Stimulated activated CD4-positive, alpha-beta T cell treated with anti-CD3 and anti-CD28 coated beads, Interleukin-4, amount 100 ng/mL, for 24 hours (primary cell): ENCODE measurements at places on chromosomes 6 and 20.
A peak's percentile ranks its signal among the peaks of the same experiment; 100 is the strongest.

DNA sequence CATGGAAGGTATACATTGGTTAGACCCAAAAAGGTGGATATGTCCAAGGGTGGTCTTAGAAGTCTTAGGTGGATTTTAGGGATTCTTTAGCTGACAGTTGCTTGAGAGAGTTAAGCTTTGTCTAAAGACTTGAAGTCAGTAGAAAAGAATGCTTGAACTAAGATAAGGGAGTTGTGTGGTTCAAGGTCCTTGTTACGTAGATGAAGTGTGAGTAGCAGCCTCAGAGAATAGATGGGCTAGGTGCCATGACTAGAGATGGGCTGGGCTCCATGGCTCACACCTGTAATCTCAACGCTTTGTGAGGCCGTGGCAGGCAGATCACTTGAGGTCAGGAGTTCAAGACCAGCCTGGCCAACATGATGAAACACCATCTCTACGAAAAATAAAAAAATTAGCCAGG is 1.7 kb downstream of the SHLD1 start:
- DNase-seq, result no peak

DNA sequence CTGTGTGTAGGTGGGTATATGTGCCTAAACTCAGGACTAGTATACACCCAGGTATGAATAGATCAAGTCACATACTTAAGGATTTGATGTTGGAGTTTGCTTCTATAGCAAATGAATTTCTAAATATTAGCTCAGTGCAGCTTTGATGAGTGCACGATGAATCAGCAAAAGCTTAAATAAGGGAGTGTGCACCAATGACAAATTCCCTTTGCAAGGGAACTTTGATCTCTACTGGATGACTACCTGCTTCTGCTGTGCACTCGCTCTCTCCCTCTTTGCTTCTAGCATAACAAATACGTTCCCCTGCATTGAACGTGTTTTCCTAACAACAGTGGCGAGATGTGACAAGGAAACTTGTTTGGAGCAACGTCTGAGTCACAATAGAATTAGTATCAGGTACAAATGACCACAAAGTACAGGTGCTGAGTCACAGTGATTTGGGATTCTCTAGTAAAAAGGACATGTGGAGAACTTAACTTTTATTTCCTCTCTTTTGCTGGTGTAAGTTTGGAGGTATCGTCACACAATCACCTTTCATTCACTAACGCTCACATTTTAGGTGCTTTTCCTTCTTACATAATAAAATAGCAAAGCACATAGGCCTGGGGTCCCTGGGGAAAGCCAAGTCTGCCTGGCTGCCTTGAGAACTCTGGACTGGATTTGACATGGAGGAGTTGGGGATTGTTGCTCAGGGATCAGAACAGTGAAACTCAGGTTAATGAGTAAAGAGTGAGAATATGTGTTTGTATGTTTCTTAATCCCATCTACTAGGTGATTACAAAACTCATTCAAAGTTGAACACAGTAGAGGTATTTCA is 49.7 kb downstream of the KLHL31 start:
- DNase-seq, result no peak

- no peak for DNase-seq
These were observed 321.1 kb upstream of the NT5E start for GRCh38 chr6:85128781-85129180.

GRCh38 chr20:58981628-58982364 is 740 bp downstream of the NELFCD start:
- no peak for DNase-seq

GRCh38 chr6:92469186-92469828 is 950.1 kb downstream of the EPHA7 start:
- no peak for DNase-seq

- DNase-seq, result no peak
These were observed 12.9 kb upstream of the NQO2 start for GRCh38 chr6:2986722-2987221.

GRCh38 chr6:35197196-35197595 is 16.6 kb upstream of the SCUBE3 start:
- no peak for DNase-seq

DNA sequence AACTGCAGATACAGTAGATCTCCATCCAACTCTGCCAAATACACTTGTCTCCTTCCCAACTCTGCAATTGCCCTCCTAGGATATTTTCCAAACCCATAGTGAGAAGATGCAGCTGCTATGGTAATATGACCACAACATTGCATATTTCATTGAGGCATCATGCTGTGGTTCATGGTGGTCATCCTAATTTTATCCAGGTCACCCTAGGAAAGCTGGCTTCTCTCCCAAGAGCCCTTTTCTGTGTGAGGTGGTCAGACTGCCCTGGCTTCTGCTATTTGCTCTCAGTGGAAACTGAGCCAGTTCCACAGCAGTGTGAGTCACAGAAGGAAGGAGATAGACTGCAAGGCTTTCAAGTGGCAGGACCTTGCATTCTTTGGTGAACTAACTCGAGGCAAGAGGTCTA is 5.5 kb downstream of the OGFRL1 start:
- no peak for DNase-seq

GRCh38 chr6:71523548-71523947 is 234.9 kb downstream of the OGFRL1 start:
- no peak for DNase-seq

DNA sequence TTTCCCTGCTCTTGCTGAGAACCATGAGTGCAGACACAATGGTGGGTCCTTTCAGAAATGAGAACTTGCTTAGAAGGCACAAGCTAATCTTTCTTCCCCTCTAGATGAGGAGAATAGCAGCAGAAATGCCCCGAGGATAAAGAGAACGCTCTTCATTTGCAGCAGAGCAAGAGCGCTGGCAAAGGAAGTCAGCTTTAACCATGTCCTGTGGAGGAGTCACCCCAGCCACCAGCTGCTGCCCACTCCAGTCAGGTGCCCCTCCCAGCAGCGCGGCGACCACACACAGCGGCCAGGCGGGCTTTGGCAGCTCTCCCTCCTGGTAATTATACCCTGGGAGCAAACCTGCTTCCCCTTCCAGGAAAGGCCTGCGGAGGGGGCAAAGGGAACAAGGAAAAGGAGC is 42.4 kb upstream of the EMILIN3 start:
- no peak for DNase-seq

GRCh38 chr20:31670371-31671228 is 32.9 kb downstream of the COX4I2 start:
- DNase-seq, result no peak

- DNase-seq, result no peak
These were observed 144.2 kb upstream of the FBXL4 start for GRCh38 chr6:99091985-99092384.

- no peak for DNase-seq
These were observed 12.8 kb upstream of the ZNF217 start for GRCh38 chr20:53606364-53606985.

GRCh38 chr6:74932232-74932888 is 273.5 kb downstream of the COL12A1 start:
- DNase-seq, result no peak

GRCh38 chr6:87473419-87473903 is 687 bp downstream of the SLC35A1 start:
- no peak for DNase-seq

- DNase-seq, result peak; percentile 74
These were observed 120.7 kb upstream of the ZFP64 start for GRCh38 chr20:52312132-52312729.
